ENCODE measurements at places on chromosomes 3 and 15.

DNA sequence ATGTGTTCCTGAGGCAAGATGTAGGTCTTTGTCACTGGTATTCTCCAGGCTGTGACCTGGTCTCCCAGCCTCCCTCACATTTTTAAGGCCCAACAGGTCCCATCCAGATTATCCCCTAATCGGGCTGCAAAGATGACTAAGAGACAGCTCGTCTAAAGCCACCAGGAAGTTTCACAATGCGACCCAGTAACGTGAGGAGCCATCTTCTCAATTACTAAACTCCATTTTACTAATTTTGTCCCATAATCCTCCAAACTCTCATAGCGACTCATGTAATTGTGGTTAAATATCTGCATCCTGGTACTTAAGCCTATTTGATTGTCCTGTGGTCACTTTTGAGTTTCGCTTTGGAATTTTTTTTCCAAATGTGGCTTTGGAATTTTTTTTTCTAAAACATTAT is 8.7 kb upstream of the PLA2G4F start:
- DNase-seq: no peak

- DNase-seq: peak; percentile 78
Measured at GRCh38 chr3:50345586-50346234, at the start of gene ZMYND10. Gene ZMYND10, minus strand, starts transcription at chr3:50345732. Its CDS starts 153 bp downstream, at chr3:50345579.

- DNase-seq: no peak
Measured at GRCh38 chr3:26621176-26621575, 1.4 kb upstream of the LRRC3B start.

- DNase-seq: no peak
Measured at GRCh38 chr15:43214592-43215295, 6.1 kb downstream of the EPB42 start.

GRCh38 chr3:22106213-22106896 is 355.3 kb upstream of the ZNF385D start:
- DNase-seq: no peak

DNA sequence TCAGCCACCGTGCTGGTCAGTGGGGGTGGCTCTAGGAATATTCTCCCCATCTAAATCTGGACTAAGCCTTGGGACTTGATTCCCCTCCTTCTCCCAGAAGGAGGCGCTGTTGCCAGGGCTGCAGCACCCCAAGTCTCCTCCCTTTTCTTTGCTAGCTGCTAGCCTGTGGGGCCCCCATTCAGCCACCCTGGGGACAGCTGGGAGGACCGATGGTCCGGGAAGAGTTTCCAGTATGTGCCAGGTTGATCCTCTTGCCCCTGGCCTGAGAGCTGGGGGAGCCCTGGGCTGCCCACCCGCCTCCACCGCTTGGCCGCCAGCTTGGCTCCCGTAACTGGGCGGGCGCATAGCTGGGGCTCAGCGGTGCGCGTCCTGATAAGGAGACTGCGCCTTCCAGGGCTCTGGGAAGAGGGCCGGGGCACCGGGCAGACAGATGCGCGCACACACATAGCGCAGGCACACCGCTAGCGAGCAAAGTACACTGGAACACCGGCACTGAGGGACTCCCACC is 4.2 kb downstream of the SMAD6 start:
- peak; percentile 68 for DNase-seq

All from K562 (cell line).